ENCODE measurements at places on chromosomes 1 and 21.

- DNase-seq: no peak
Observed at GRCh38 chr1:101522486-101522885, 285.7 kb downstream of the S1PR1 start.

DNA sequence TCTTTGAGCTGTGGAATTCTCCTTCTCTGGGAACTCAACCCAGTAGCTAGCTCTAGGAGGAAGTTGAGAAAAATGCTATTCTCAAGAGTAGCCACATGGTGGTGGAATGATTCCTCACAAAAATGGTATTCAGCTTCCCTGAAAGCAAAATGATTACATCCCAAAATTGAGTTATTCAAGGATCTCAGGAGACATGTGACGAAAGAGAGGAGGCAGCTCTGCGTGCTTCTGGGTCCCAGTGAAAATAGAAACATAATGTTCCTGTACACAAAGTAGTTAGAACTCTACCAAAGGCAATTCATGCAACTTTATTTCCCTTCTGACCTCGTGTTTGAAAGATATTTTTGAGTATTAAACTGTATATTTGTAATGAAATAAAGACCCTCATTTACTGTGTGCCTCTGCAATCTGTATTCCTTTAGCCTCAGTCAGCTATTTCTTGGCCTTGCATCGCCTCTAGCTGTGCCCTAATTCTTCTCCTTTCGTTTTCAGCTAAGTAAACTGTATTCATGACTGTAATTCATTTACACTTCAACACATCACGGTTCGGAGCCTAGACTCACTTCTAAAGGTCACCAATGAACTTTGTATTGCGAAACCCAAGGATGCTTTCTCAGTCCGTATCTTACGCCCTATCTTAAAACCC lies 167.3 kb downstream of the FASLG start:
- DNase-seq: peak; percentile 15

DNA sequence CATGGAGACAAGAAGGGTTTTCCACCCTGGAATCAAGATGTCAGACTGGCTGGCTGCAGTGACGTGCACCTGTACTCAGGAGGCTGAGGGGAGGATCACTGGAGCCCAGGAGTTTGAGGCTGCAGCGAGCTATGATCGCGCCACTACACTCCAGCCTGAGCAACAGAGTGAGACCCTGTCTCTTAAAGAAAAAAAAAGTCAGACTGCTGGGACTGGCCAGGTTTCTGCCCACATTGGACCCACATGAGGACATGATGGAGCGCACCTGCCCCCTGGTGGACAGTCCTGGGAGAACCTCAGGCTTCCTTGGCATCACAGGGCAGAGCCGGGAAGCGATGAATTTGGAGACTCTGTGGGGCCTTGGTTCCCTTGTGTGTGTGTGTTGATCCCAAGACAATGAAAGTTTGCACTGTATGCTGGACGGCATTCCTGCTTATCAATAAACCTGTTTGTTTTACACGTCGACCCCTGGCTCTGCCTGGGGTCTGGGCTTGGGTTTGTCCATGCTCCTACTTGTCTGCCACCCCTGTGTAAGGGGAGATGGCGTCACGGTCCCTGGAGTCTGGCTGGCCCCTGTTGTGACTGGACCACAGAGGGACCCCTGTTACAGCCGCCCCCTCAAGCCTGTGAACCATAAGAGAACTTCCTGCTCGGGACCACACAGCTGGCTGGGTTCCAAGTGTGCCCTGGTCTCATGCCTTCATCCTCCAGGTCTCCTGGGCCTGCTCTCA lies 20.9 kb upstream of the VPS13D start:
- DNase-seq: peak; percentile 81

DNA sequence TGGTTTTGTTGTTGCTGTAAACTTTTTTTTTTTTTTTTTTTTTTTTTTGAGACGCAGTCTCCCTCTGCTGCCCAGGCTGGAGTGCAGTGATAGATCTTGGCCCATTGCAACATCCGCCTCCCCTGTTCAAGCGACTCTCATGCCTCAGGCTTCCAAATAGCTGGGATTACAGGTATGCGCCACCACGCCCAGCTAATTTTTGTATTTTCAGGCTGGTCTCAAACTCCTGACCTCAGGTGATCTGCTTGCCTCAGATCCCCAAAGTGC lies 78.9 kb upstream of the SLC45A1 start:
- no peak for DNase-seq

DNA sequence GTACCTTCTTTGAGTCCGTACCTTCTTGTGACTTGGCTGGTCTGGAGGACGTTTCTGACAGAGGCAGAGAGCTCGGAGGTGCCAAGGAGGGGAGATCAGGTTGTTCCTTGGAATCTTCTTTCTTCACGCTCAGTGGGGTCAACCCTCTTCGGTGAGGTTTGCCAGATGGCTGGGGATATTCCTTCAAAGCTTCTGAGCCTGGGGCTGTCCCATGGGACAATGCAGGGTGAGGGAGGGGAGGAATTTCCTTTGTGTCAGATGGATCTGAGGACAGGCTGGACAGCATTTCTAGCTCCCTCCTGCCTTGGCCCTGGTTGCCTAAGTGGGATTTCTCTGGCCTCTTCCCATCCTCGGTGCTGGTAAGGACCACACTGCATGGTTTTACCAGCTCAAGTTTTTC lies 95.5 kb upstream of the EDN2 start:
- DNase-seq: no peak
